ENCODE measurements at places on chromosomes 4 and X.

- no peak for DNase-seq
Measured at GRCh38 chrX:38968344-38969216, 167.3 kb downstream of the MID1IP1 start.

GRCh38 chr4:6687947-6688878, 5.5 kb upstream of the S100P start:
- DNase-seq, result no peak

- no peak for DNase-seq
Measured at GRCh38 chr4:148074462-148074861, 342.6 kb downstream of the ARHGAP10 start.

DNA sequence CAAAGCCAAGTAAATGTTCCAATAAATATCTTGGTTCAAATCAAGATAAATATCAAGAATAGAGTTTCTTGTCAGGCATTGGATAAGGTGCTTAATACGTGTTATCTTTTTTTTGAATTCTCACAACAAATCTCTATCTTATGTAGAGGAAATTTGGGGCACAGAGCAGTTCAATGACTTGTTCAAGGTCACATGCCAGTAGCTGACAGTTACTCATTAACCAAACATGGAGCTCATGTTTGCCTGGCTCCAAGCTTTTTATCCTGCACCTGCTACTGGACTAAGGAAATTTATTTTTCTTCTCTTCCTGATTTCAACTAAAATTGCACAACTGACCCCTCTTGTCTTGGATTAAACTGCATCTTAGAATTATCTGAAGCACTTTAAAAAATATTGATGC, 76.3 kb downstream of the ATP10D start:
- no peak for DNase-seq

- no peak for DNase-seq
Measured at GRCh38 chr4:147310312-147310711, 170.6 kb upstream of the EDNRA start.

DNA sequence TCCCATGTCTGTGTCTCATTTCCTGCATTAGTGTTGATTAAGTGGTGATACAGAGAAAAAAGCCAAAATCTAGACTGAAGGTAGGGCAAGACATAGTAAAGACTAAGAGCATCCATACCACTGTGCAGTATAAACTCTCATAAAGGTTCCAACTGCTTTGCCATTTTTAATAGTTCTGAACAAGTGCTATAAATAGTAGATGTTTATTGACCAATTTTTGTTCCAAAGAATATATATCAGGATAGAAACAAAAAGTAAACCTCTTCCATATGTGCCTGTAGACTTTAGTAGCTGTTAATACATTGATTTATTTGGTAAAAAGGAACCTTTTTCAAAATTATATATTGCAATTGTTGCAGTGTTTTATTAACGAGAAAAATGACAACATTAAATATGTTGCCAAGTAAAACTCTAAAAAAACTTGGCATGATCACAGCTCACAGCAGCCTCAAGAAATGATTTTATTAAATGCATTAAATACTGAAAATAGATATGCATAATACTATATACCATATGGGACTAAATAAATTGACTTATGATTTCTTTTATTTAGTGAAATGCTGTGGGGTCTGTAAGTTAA, 22.3 kb upstream of the AASDH start:
- no peak for DNase-seq

DNA sequence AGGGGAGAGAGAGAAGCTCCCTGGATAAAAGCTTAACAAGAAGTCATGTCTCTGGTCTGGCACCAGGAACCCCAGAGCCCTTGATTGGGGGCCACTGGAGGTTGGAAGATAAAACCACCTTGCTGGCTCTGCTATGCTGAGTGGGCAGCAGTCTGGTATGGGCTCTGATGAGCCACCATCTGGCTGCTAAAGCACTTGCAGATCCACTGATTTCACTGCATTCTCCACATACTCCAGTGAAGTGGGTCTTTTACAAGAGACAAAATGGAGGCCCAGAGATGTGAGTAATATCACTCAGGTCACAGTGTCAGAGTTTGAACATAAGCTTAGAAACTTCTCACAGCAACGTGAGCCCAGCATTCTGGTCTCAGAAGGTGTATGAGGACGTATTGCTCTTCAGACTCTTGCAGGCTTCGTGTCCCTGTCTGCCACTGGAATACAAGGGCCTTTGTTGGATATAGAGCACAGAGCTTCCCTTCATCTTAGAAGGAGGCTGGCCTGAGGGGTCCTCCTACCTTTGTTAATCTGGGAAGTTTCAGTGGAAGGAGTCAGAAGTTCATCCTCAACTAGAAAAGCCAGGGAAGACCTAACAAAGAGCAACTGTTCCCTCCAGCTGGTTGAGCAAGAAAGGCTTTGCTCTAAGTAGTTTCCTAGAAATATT, 11.8 kb downstream of the CLDN2 start:
- DNase-seq, result no peak

- no peak for DNase-seq
Measured at GRCh38 chr4:101183221-101183620, 164.1 kb downstream of the PPP3CA start.

- no peak for DNase-seq
Measured at GRCh38 chr4:145860446-145860845, 78.2 kb downstream of the ZNF827 start.

Data from stimulated activated CD4-positive, alpha-beta T cell treated with anti-CD3 and anti-CD28 coated beads, Interleukin-12 subunit alpha, Interleukin-12 subunit beta, amount 100 ng/mL, for 4 hours (primary cell).